ENCODE measurements at places on chromosomes 6 and 20.
A peak's percentile ranks its signal among the peaks of the same experiment; 100 is the strongest.

DNA sequence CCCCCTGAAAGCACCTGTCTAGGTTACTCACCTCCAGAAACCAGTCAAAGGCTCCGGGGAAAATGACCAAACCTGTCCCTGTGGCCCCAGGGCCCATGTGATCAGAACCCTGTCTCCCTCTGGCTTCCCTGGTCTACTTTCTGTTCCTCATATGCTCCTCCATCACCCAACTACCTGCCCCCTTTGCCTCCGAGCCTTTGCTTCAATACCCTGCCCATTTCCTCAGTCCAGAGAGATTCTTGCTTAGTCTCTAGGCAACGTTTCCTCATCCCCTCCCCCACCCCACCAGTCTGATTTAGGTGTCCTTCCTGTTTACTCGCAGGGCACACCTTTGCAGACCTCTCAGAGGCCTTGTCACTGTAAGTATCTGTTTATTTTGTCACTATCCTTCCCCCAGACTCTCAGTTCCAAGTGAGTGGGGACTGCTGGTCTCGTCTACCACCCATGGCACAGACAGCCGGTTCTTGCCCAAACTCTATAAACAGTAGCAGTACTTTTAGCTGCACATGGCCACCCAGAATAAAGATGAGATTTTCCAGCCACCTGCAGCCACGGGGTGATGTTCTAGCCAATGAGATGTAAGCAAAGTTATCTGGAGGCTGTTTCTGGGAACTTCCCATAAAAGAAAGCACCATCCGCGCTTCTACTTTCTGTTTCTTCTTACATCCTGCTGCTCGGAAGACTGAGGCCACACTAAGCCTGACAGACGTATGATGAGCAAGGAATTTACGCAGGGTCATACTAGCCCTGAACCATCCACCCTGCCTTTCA is 13.3 kb downstream of the ELOVL5 start:
- DNase-seq = peak; percentile 65

DNA sequence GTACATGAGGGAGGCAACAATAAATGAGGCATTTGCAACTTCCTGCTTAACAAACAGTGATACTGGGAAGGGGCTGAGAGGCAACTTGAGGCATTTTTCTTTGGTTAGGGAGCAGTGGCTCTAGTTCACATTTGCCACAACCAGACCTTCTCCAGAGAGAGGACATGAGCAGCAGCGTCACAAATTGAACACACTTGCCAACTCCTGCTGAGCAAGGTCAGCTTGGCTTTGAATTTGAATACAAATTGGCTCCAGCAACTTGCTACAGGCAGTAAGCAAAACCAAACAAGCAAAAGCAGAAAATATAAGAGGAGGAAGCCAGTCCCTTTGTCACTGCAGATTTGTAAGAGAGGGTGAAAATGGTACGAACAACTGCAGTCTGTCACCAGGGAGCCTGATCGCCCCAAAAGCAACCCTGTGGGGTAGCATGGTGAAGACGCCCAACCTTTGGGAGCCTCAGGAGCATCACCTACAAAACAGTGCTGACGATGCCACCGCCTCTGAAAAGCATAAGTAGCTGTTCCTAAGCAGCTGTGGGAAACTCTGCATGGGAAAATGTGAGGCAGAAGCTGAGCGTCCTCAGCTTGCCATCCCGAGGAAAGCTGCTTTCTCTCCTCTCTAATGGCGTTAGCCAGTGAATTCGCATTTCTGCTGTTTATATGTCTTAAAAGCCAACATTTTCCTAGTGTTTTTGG is 378.7 kb downstream of the RNGTT start:
- no peak for DNase-seq

- no peak for DNase-seq
Measured at GRCh38 chr6:132714160-132714559, 305 bp upstream of the VNN1 start.

- no peak for DNase-seq
Measured at GRCh38 chr20:5720696-5721095, 29.5 kb upstream of the SHLD1 start.

GRCh38 chr6:51398793-51399192 is 580.1 kb downstream of the TFAP2B start:
- DNase-seq = no peak

GRCh38 chr20:24966317-24967012 is 17.4 kb downstream of the CST7 start:
- DNase-seq = peak; percentile 8

DNA sequence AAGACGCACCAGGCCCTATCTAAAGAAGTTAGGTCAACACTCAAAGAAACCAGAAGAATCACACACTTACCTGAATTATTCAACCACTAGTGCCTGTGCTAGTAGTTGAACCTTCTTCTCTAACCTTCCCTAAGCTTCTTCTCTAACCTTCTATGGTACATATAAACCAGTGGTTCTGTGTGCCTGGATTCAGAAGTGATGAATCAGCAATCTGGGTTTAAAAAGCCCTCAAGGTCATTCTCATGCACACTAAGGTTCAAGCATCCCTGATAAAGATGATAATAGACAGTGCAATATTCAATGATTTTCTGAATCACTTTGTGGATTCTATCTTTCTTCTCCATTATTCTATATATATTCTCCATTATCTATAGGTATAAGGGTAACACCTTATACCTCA is 271.4 kb upstream of the TBX18 start:
- DNase-seq = no peak

Data from endodermal cell (in vitro differentiated cells).